NB4 (cell line): ENCODE measurements at places on chromosomes 1 and 21.
A peak's percentile ranks its signal among the peaks of the same experiment; 100 is the strongest.

GRCh38 chr1:224203243-224204016, 20.4 kb downstream of the DEGS1 start:
- peak; percentile 62 for DNase-seq

- no peak for DNase-seq
Measured at GRCh38 chr1:25447547-25447946, 16.9 kb downstream of the MACO1 start.

GRCh38 chr21:42674351-42674940, 21.0 kb downstream of the PDE9A start:
- peak; percentile 96 for DNase-seq

- no peak for DNase-seq
Measured at GRCh38 chr1:68675336-68675735, 178.5 kb upstream of the DEPDC1 start.

DNA sequence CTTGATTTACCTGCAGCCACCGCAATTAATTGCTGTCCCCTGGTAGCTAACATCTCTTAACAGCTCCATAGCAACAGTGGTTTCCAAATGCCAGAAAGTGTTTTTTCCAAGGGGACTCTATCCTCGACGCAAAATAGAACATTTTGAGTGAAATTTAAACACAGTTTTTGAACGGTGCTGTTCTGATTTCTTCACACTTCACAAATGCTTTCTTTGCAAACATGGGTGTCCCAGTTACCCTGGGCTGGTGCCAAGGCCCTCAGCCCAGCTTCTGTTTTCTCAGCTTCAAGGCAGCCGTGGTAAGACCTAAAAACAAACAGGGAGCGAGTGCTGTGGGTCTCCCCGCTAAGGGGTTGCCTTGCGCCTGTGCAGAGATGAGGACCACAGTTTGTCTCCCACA, 147.3 kb upstream of the VAMP3 start:
- no peak for DNase-seq

- peak; percentile 75 for DNase-seq
Measured at GRCh38 chr1:165914136-165914798, 86.9 kb downstream of the UCK2 start.

- no peak for DNase-seq
Measured at GRCh38 chr1:161085165-161085564, 4.2 kb downstream of the NECTIN4 start.

- no peak for DNase-seq
Measured at GRCh38 chr21:38667291-38667870, 138.3 kb upstream of the ETS2 start.

DNA sequence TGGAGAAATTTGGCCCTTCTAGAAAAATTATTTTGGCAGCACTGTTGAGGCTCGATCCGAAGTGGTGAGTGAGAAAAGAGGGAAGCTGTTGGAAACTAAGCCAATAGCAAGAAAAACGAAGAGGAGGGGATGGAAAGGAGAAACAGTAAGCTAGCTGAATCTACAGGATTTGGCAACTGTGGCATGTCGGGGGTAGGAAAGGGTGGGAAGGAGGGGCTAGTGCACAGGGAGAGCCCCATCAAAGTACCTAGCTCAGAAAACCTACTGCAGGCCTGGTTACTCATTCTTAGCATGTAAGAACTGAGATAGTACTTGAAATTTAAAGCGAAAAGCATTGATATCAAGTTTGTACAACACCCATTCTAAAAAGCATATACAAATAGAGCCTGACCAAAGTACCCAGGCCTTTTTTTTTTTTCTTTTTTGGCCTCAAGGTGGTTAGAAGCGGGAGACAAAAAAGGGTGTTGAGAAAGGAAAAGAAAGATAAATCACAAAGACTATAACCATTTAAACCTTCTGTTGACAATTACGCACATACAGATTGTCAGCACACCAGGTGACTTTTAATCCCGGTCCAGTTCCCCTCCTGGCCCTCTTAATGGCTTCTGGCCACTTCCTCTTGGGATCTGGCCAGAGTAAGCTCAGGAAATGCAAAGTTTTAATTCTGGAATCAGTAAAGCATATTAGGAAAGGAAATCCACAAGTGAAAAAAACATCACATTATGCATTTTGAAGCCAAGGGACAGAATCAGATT, 50.4 kb downstream of the SLC16A1 start:
- DNase-seq = no peak

DNA sequence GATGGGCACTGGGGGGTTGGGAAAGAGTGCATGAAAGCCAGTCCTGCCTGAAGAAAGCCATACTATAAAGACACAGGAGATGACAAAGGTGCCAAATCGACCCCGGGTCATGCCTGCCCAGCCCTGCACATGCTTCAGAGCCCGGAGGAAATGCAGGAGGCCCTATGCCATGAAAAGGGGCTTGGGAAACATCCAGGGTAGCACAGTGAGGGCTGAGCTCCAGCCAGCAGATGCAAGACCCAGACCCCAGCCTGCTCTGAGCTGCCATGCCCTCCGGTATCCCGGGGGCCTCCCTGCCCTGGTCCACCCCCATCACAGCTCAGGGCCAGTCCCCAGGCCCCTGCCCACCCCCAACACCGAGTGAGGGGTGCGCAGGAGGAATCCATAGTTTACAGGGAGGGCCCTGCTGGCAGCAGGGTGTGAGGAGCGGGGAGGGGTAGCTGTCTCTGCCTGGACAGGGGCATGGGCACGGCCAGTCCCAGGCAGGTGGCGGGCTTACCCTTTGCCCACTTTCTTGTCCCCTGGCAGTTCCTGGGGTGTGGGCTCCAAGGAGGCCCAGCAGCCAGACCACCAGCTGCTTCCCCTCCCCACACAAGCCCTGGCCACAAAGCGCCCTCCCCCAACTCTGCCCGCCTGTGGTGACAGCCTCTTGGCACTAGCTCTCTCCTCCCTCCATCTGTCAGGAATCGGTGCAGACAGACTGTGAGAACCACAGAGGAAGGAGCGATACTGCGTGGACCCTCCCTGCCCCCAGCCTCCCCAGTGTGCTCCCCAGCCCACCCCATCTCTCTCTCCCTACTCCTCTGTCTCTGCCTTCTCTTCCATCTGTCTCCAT, 16.8 kb downstream of the LRP8 start:
- DNase-seq = no peak

DNA sequence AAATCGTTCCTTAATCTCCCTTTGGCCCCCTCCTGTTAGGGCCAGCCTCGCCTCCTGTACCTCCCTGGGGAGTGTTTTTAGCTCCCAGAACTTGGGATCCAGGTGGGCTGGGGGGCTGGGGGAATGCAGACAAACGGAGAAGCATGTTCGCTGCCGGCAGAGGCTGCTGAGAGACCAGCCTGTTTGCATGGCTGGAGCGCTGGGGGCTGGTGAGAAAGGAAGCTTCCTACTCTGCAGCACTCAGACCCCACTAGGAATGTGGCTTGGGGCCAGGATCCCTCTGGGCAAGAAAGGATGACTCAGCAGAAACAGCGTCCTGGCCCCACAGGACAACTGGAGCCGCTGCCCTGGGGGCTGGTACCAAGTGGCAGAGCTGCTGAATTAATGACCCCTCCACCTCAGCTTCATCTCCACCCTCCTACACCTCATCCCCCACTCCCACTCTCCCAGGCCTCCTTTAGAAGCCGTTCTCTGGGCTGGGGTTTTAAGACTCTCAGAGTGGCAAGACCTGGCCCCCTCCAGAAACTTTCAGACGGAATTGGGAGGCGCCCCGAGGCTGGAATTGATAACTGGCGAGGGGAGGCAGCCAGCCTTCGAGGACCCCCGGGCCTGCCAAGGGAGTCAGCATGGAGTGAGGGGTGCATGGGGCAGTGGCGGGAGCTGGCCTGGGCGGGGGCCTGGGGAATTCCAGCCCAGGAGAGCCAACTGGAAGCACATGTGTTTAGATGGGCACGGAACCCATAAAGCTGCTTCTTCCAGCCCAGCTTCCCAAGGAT, 28.5 kb upstream of the EPS8L3 start:
- peak; percentile 68 for DNase-seq
